Stimulated activated CD4-positive, alpha-beta T cell treated with anti-CD3 and anti-CD28 coated beads, Interleukin-2, amount 100 ng/mL, for 24 hours (primary cell): ENCODE measurements at places on chromosomes 3 and 15.

GRCh38 chr3:18379647-18380046 is 45.5 kb downstream of the SATB1 start:
- no peak for DNase-seq

DNA sequence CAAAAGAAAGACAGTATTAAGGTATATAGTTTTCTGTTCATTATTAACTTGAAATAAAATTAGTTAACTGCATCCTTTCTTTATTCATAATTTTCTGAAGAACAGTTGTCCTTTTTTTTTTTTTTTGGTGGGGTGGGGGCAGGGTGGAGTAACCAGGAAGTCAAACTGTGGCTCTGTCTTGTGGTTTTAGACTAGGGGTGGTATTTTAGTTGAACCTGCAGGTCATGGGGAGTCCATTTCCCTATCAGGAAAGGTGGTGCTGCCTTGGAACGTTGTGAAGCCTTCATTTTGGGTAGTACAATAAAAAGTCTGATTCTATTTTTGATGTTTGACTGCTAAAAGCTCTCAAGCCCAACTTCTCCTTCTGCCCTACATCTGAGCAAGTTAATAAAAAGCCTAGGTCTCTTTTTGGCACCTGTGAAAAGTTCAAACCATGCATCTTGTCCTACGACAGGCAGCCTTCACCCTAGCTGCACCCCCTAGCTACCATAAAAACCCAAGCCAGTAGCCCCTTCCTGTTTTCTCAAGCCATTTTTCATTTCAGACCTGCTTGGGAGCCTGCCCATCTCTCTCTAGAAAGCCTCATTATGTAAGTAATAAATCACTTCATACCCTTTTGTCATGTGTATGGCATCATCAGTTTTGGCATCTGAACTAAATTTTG is 31.2 kb upstream of the RIOX2 start:
- DNase-seq = no peak

DNA sequence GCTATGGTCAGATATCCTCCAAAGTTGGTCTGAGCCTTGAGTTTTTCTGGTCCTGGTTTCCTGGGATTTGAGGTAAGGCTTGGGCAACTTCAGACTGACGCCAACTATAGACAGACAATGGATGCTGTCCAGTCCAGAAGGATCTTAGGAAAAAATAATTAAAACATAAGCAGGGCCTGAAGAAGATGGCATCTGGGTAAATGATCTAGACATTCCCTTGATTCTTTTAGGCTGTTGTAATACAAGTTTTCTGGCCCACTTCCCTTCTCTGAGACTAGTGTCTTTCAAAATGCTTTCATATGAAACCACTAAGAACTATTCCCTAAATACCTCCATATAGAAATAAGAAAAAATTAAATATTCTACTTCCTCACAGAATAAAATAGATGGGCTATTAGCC is 47.7 kb upstream of the PLXND1 start:
- DNase-seq = no peak

DNA sequence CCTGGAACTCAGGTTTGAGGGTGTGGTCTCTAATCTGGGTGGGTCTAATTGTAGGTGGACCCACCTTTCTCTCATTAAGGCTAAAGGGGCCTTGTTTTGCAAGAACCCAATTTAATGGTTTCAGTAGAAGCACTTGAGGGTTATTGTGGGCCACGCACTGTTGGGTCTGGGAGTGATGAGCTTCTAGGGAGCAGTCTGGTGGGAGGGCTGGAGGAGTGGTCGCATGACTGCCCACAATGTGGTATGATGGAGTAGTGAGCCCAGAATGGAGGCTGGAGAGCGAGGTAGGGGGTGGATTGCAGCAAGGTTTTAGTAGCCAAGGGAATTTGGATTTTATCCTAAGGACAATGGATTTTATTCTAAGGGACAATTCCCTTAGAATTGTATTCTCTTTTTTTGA is 2.7 kb downstream of the TATDN2 start:
- DNase-seq = no peak

- no peak for DNase-seq
Observed at GRCh38 chr3:7754653-7755441, 746.8 kb upstream of the LMCD1 start.

DNA sequence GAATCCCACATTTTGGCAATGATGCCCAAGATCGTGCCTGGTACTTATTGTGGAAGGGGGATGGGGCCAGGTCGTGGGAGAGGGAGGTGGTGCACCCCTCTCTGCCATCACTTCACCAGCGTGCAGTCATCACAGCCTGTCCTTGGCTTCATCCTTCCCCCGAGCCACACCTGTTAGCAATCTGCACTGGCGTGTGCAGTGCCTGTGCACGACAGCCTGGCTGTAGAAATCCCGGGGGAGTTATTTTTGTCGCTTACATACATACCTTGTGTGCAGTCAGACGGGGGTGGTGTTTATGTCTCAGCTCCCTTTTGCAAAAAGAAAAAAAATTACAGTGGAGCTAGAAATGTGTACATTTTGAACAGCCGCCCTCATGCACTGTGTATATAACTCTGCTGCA is 216.0 kb downstream of the TLE3 start:
- no peak for DNase-seq

GRCh38 chr15:75842722-75843677 is at the start of gene UBE2Q2:
UBE2Q2 (plus strand) TSS chr15:75843447; CDS start chr15:75843667, 220 bp downstream.
- peak; percentile 69 for DNase-seq
